ENCODE measurements at places on chromosomes 2 and 18.
A peak's percentile ranks its signal among the peaks of the same experiment; 100 is the strongest.

DNA sequence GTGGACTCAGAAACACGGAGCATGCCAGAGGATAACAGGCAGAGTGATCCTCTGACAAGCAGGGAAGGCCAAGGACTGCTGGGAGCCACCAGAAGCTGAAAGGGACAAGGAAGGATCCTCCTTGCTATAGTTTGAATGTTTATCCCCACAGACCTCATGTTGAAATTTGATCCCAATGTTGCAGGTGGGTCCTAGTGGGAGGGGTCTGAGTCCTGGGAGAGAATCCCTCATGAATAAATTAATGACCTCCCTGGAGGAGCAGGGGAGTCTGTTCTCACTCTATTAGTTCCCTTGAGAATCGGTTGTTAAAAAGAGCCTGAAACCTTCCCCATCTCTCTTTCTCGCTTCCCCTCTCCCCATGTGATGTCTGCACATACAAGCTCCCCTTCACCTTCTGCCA, 124.4 kb downstream of the FBXO15 start:
- DNase-seq = no peak

GRCh38 chr2:233792720-233793119, 14.6 kb downstream of the MROH2A start:
- no peak for DNase-seq

- no peak for DNase-seq
Observed at GRCh38 chr2:223218587-223219178, 166.7 kb downstream of the KCNE4 start.

DNA sequence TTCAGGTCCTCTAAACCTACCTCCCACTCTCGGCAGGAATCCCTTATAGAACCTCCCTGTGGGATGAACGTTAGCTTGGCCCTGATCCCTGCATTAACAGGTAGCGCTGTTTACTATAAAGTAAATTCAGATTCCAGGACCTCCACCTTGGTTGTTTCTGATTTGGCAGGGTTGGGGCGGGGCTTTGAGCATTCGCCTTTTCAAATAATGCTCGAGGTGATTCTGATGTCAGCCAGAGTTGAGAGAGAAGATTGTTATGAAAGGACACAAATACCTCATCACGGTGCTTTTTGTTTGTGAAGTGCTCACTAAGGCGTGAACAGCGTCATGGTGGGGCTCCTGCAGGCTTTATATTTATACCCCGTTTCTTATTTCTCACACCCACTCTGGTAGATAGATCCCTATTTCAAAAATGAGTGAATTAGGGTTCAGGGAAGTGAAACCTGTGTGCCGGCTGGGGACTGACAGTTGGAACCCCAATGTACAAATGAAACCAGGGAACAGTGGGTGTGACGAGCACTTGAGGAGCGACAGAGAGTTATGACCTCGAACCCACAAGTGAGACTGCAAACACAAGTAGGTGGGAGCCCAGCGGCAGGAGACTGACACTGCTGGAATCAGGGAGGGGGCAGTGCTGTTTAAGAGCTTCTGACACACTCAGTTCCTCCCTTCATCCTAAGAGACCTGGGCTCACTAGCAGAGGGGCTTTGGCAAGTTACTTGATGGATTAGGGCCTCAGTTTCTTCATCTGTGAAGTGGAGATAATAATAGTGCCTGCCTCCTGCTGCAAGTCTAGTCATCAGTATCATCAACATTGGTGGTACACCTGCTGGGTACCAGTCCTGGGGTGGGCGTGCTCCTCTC, 14.2 kb upstream of the CXCR4 start:
- peak; percentile 82 for DNase-seq

DNA sequence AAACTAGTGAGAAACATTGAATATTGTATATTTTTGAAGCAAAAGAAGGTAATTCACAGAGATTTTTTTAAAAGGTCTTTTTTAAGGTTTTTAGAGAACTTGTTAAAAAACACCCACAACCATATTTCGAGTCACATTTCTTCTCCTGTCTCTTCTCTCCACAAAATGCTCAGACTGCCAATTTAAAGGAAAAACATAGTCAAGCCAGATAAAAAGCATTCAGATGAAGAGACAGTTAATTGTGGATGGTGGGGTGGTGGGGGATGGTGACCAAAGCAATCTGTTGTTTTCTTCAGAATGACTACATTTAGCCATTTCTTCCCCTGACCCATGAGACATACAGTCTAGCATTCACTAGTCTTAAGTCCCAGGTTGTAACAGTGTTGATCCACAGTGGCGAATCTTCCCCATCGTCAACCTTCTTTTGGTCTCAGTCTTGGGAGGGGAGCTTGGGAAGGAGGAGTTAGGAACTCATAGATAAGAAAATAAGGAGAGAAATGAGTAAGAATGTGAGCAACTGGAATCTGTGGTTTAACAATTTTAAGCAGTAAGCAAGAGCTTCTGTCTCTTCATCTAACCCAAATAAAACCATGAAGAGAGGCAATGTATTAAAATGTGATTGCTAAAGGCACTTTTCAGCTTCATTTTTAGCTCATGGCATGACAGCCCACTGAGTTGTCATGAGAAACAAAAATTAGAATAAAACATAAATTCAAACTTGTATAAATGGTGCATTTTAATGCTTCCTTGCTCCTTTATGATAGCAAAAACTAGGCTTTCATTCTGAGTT, 413.7 kb upstream of the FSHR start:
- DNase-seq = no peak

DNA sequence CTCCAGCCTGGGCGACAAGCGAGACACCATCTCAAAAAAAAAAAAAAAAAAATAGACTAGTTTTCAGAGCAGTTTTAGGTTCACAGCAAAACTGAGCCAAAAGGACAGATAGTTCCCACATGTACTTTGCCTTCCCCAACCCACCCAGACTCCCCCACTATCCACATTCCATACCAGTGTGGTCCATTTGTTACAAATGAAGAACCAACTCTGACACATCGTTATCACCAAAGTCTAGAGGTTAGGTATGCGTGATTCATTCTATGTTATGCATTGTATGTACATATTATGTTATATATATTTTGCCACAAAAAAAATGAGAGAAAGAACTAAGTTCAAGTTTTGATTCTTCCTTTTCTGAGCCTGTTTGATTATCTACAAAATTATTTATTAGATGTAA, 3.5 kb downstream of the DUSP11 start:
- no peak for DNase-seq

DNA sequence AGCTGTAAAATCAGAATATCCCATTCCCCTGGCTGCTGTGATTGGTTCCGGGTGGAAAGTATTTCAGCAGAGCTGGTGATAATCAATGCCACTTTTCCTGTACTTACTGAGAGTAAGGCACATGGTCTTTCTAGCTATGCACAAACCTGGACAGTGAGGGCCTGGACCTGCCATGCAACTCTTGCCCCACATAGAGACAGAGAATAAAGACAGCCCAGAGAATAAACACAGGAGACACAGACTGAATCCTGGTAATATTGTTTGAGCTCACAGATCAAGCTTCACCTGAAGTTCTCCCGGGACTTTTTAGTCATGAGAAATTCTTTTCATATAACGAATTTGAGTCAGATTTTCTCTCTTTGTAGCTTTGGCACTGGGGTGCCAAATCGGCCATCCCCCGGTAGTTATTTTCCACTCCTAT, 81.9 kb downstream of the ACAA2 start:
- DNase-seq = no peak
